CD4-positive, alpha-beta T cell (primary cell): ENCODE measurements at places on chromosomes 2 and 18. TPM values are rescaled to one million over a fixed set of nuclear protein-coding genes. Genes with fewer than 3 reads are reported as not detected.
A peak's percentile ranks its signal among the peaks of the same experiment; 100 is the strongest.

AGXT gene
- not detected for total RNA-seq

DNA sequence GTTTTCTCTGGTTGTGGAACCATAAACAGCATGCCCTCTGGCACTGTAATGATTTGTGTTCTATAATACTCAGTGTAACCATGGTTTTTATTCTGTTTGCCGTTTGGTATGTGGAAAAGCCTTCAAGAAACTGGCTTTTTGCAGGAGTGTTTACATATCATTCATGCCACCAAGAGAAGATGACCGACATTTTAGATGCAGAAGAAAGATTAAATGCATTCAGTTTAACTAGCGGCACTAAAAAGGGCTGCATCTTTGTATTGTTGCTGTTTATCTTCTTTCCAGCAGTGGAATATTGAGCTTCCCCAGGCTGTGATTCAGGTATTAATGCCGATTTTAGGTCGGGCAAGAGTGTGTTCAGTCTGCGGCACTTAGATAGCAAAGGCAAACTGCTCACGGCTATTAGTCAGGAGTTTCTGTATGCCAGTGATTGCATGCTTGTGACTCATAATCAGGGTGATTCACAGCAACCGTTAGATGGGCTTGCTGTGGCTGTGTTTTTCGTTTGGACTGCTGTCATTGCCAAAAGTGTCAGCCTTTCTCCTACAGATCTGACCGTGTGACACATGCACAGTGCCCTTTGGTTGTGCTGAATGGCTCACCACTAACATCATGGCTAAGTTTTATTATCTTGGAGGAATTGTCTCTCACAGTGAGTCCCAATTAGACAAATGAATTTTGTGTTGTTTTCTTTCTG is 479.7 kb downstream of the PARD3B start:
- DNase-seq, result peak; percentile 34

GRCh38 chr2:74083750-74084149 is 64.0 kb downstream of the BOLA3 start:
- no peak for DNase-seq

KLF11 gene
- total RNA-seq, result 29.6 TPM

DNA sequence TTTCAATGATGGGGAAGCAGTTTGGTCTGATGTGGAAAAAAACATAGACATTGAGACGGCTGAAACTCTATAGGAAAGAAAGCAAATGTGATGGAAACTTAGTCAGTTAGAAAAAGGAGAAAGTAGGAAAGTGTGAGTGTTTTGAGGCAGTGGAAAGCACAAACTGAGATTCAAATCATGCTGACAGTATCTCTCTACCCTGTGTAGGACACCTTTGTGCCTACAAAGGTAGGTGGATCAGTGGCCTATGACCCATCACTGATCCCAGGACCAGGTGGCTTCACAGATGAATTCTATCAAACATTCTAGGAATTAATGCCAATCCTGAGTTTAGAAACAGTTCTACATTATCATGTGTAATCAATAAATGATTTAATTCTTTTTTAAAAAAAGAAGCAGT is 57.1 kb downstream of the CD226 start:
- DNase-seq, result no peak
